ENCODE measurements at places on chromosomes 2 and 18. TPM values are rescaled to one million over a fixed set of nuclear protein-coding genes. Genes with fewer than 3 reads are reported as not detected.

The CDKL4 gene
- total RNA-seq: 1.1 TPM

The AMER3 gene
- total RNA-seq: 0.03 TPM

The CXCR1 gene
- not detected for total RNA-seq

The EFEMP1 gene
- total RNA-seq: 45.2 TPM

The C2orf74 gene
- 17.2 TPM for total RNA-seq

The DNER gene
- total RNA-seq: 0.43 TPM

The RNF125 gene
- 6.1 TPM for total RNA-seq

The CHRND gene
- total RNA-seq: not detected

The CD207 gene
- 0.52 TPM for total RNA-seq

The REG3G gene
- total RNA-seq: 0.66 TPM

The OTOS gene
- total RNA-seq: not detected

The OR6B2 gene
- total RNA-seq: not detected

The COBLL1 gene
- 52.9 TPM for total RNA-seq

The DNAJC5G gene
- not detected for total RNA-seq

The SPR gene
- 60.3 TPM for total RNA-seq

The DYNC2LI1 gene
- 26.2 TPM for total RNA-seq

The AUP1 gene
- total RNA-seq: 146 TPM

The LINC00305 gene
- not detected for total RNA-seq

The TMEM178A gene
- 2.7 TPM for total RNA-seq

The GGCX gene
- 77.4 TPM for total RNA-seq

The BOK gene
- 76.8 TPM for total RNA-seq

The ADD2 gene
- 0.95 TPM for total RNA-seq

The GREB1 gene
- 12.5 TPM for total RNA-seq

Measured in mucosa of gallbladder (tissue), 1 donor.